ENCODE measurements at places on chromosomes 16 and 17. TPM values are rescaled to one million over a fixed set of nuclear protein-coding genes. Genes with fewer than 3 reads are reported as not detected.

GCGR gene
- total RNA-seq, result not detected

PLXDC1 gene
- 7.9 TPM for total RNA-seq

TEKT3 gene
- total RNA-seq, result 0.49 TPM

PRDM7 gene
- total RNA-seq, result not detected

JPH3 gene
- 41.8 TPM for total RNA-seq

Measured in temporal lobe (tissue), 4 donors.